ENCODE measurements at places on chromosomes 2 and 18.

DNA sequence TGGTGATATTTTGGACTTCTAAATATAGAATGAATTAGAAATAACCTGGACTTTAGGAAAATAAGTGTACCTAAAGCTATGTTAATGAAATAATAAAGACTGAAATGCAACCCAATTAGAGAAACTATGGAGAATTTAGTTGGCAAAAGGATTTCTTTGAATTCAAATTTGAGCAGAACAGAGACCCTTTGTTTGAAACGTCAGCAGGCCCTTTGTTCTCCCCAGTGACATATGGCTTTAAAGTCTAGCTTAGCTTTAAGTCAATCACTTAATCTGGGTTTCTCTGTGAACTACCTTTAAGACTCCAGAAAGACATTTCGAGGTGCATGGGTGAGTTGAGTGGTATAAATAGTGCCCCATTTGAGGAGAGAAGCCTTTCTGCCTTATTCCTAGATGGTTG is 130.5 kb upstream of the CREB1 start:
- DNase-seq = no peak

DNA sequence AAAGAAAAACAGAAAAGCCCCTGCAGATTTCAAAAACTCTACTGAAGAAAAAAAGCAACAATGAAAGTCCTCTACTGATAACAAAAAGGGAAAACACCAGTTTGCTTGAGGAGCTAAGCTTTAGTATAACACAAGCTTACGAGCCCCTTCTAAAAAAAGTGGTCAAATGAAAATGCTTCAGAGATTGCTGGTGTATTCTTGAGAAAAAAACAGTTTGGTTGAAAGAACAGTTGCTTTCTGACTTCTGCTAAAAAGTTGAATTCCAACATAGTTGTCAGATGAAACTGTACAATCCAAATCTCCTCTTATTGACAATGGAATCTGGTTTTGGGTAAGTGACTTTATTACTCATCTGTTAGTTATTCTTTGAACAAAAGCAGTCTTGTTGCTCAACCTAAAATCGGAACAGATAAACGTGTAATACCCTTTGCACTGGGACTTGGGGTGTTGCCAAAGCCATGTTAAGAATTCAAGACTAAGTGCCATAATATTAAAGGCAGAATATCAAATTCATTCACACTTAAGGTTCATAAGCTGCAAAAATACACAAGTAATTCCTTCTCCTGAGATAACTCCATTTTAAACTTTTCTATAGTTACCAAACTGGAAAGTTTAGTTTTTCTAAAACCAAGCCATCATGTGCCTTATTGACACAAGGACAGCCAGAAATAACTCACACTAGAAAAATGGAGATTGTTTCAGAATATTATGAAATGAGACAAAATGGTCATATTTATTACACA is 45.3 kb upstream of the SPAG16 start:
- peak; percentile 97 for DNase-seq

DNA sequence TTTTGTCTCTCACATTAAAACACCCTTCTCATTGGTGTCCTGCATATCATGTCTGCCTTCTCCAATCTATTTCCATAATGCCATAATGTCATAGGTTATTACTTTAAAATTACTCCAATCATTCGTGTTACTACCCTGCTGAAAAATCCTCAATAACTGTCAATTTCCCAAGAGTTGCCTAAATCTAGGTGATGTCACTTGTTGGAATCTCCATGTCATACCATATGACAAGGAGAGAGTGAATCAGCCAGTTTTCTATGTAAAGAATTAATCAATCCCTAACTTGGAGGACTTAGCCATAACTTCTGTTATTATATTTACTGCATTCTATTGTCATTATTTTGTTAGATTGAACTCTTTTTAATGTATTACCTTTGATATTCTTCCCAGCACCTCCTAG is 62.5 kb downstream of the PHLPP1 start:
- no peak for DNase-seq

GRCh38 chr2:158546412-158547144 is 89.8 kb downstream of the PKP4 start:
- no peak for DNase-seq

Data from fibroblast of the aortic adventitia (primary cell).